ENCODE measurements at places on chromosomes 3 and 15. TPM values are rescaled to one million over a fixed set of nuclear protein-coding genes. Genes with fewer than 3 reads are reported as not detected.
A peak's percentile ranks its signal among the peaks of the same experiment; 100 is the strongest.

Gene MST1R
- 0.84 TPM for total RNA-seq

Gene RMDN3
- total RNA-seq = 30.7 TPM

DNA sequence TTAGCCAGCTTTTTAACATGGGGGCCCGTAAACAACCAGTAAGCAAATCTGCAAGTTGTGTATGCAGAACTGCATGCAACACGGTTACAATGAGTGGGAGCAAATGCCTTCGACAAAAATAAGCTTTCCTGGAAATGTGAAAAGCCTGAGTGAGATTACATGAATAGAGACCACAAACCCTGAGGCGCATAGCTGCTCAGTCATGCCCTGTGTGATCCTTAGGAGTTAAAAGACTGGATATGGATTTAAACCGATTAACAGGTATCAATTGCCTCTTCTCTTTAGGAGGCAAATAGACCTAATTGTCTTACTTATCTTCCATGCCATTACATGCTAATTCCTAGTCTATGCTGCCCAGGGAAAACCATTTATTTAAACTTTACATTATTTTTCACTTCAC is 810.3 kb downstream of the ROBO1 start:
- no peak overlapping the region for H3K4me3 ChIP-seq
- H3K27me3 ChIP-seq = no peaks in the 10 kb centered on the region
- no peaks in the 10 kb centered on the region for H3K36me3 ChIP-seq
- no peaks in the 10 kb centered on the region for H3K4me1 ChIP-seq
- no peak for DNase-seq
- no peak overlapping the region for H3K27ac ChIP-seq

Gene SH2D7
- not detected for total RNA-seq

DNA sequence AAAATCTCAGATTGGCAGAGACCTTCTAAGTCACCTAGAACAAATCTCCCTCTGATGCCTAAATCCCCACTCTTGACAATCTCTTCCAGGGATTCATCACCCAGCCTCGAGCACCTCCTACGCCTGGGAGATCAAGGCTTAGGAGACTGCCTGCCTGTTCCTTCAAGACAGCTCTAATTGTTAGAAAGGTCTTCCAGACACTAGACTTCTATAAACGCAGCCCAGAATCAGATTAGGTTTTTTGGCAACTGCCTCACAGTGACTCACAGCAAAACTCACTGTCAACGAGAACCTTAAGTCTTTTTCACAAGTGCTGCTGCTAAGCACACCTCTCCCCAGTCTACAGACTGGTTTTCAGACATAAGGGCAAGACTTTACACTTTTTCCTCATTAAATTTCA is 23.1 kb downstream of the SRGAP3 start:
- no peak overlapping the region for H3K4me3 ChIP-seq
- no peak for DNase-seq
- peaks cover 4% of the 10 kb centered on the region for H3K27me3 ChIP-seq
- H3K36me3 ChIP-seq = no peaks in the 10 kb centered on the region
- H3K27ac ChIP-seq = no peak overlapping the region
- peaks cover 31% of the 10 kb centered on the region for H3K4me1 ChIP-seq

Gene DCLK3
- not detected for total RNA-seq

GRCh38 chr15:77180270-77180669 is 109.4 kb upstream of the TSPAN3 start:
- H3K4me3 ChIP-seq = peak overlapping the region; percentile 23
- H3K27ac ChIP-seq = peak overlapping the region; percentile 26
- peaks cover 3% of the 10 kb centered on the region for H3K36me3 ChIP-seq
- H3K27me3 ChIP-seq = no peaks in the 10 kb centered on the region

- H3K36me3 ChIP-seq = no peaks in the 10 kb centered on the region
- H3K4me1 ChIP-seq = no peaks in the 10 kb centered on the region
- no peak for DNase-seq
- H3K27ac ChIP-seq = no peak overlapping the region
- no peak overlapping the region for H3K4me3 ChIP-seq
Observed at GRCh38 chr3:64143409-64144130, 81.7 kb downstream of the PRICKLE2 start.

DNA sequence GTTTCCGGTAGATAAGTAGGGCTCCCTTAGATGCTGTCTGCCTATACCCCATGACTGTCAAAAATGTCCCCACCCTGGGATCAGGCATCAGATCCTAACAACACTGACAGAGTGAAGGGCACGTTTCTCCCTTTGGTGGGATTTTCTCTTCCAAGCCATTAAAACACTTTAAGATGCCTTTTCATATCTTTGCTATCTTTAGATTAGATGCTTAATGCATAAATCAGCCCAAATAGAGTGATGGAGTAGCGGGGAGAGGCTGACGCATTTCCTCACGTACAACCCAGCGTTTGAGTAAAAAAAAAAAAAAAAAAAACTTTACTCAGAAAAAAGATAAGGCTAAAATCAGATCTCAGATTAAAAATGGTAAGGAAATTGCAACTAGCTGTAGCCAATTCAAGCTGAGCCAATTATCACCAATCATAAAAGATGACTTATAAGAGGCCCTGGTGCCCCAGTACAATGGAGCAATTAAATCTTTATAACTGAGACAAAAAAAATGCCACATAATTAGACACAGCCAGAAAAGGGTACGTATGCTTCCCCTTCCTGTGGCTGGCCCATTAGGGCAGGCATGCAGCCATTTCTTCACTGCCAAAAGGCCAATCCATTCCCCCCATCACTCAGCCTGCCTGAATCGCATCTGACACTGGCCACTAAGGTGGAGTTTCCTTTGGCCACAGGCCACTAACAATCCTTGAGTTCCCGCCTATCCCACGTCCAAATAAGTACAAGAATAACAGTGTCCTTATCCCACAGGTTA is 45.0 kb downstream of the RFTN1 start:
- peaks cover 60% of the 10 kb centered on the region for H3K36me3 ChIP-seq
- H3K27me3 ChIP-seq = no peaks in the 10 kb centered on the region
- H3K4me3 ChIP-seq = peak overlapping the region; percentile 76
- no peak for DNase-seq
- peaks cover 62% of the 10 kb centered on the region for H3K4me1 ChIP-seq

Gene ARL13B
- 17.9 TPM for total RNA-seq

GRCh38 chr15:60396100-60396499 is 1.7 kb downstream of the ANXA2 start:
- H3K36me3 ChIP-seq = peaks cover 8% of the 10 kb centered on the region
- peaks cover 55% of the 10 kb centered on the region for H3K4me1 ChIP-seq
- peak overlapping the region; percentile 86 for H3K4me3 ChIP-seq
- DNase-seq = no peak
- no peak overlapping the region for H3K27ac ChIP-seq

DNA sequence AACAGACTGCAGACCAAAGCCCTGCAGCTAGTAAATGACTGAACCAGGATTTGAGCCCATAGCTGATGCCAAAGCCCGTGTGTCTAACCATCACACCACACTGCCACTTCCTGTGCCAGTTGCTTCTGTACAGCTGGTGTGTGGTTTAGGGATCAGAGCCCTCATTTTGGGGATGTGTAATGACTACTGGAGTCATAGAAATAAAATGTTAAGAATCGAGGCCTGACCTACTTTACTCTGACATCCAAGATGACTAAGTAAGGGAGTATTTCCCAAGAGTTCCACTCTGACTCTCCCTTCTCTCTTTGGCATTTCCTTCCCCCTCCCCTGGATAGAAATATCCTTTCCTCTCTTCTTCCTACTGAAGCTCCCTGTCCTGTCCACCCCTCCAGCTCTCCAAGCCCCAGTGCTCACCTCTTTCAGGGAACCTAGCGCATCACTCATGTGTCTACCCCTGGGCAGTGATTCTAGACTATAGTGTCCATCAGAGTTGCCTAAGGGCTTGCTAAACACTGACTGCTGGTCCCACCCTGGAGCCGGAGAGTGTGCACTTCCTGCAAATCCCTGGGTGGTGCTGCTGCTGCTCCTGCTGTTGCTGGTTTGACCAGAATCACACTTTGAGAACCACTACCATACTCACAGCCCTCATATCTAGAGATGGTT is 53.8 kb downstream of the MGLL start:
- no peaks in the 10 kb centered on the region for H3K27me3 ChIP-seq
- H3K4me1 ChIP-seq = no peaks in the 10 kb centered on the region

DNA sequence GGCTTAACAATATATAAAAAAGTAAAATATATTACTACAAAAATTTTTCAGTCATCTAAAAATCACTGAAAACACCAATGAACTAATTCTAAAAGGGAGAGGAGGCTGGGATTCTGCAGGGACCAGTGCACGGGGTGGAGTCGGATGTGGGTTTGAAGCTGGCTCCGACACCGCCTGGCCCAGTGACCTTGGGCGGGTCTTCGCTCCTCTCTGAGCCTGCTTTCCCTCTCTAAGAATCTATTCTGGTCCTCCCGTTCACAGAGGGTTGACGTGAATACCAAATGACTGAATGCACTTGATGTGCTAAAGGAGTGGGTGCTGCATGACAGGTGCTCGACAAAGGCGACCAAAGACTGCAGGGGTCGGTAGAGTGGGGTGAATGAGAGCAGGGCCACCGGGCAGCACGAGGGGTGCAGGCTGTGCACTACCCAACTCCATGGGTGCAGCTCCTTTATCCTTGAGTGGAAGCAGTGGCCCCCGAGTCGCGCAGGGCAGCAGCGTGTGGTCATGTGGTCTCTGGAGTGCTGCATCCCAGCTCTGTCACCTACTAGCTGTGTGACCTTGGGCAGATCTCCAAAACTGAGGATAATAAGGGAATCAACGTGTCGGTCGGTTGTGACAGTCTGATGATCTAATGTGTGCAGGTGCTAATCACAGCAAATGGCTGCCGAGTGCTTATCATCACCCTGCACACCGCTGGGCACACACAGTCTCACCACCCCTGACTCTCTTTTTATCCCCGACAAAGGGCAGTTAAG is 8.6 kb upstream of the IQSEC1 start:
- no peak overlapping the region for H3K27ac ChIP-seq
- H3K36me3 ChIP-seq = no peaks in the 10 kb centered on the region
- H3K4me3 ChIP-seq = no peak overlapping the region
- H3K27me3 ChIP-seq = no peaks in the 10 kb centered on the region
- peaks cover 7% of the 10 kb centered on the region for H3K4me1 ChIP-seq
- no peak for DNase-seq

DNA sequence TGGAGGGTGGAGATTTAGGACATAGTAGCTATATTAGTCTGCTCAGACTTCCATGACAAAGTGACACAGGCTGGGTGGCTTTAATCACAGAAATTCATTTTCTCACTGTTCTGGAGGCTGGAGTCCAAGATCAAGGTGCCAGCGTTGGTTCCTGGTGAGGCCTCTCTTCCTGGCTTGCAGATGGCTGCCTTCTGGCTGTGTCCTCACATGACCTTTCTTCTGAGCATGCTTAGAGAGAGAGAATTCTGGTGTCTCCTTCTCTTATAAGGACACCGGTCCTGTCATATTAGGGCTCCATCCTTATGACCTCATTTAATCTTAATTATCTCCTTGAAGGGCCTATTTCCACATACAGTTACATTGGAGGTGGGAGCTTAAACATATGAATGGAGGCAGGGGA is 14.9 kb upstream of the SHC4 start:
- no peak overlapping the region for H3K4me3 ChIP-seq
- no peak for DNase-seq

- H3K36me3 ChIP-seq = no peaks in the 10 kb centered on the region
- peak overlapping the region; percentile 91 for H3K27ac ChIP-seq
- DNase-seq = no peak
Observed at GRCh38 chr3:46948830-46949671, 27.5 kb downstream of the CCDC12 start.

Gene NOX5
- total RNA-seq = not detected

- no peak overlapping the region for H3K27ac ChIP-seq
- DNase-seq = no peak
- H3K36me3 ChIP-seq = no peaks in the 10 kb centered on the region
- H3K4me3 ChIP-seq = no peak overlapping the region
- H3K4me1 ChIP-seq = no peaks in the 10 kb centered on the region
Observed at GRCh38 chr15:68623301-68623892, 44.6 kb downstream of the CORO2B start.

DNA sequence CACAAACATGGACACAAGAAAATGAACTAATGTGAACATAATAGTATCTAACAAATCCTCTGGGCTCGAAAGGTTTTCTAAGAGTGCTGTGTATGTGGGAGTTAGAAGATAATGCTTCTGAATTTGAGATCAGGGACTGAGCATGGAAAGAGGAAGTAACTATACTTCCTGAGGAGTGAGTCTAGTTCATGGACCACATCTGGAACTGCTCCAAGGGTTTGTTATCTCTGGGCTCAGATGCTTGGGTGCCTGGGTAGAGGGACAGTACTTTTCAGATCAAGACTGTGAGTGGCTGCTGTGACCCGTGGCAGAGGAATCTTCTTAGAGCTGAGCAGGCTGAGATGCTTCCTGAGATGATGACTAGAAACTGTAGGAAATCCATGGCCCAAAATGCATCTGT is 28.5 kb downstream of the TBC1D23 start:
- no peaks in the 10 kb centered on the region for H3K36me3 ChIP-seq
- no peaks in the 10 kb centered on the region for H3K27me3 ChIP-seq
- H3K4me3 ChIP-seq = no peak overlapping the region
- no peaks in the 10 kb centered on the region for H3K4me1 ChIP-seq
- no peak for DNase-seq

Gene STRIT1
- total RNA-seq = not detected

- peaks cover 18% of the 10 kb centered on the region for H3K4me1 ChIP-seq
- H3K27ac ChIP-seq = no peak overlapping the region
- no peaks in the 10 kb centered on the region for H3K27me3 ChIP-seq
Observed at GRCh38 chr3:161035711-161036110, 69.4 kb downstream of the B3GALNT1 start.

GRCh38 chr15:85745525-85746150 is 49.1 kb downstream of the KLHL25 start:
- no peak overlapping the region for H3K4me3 ChIP-seq
- no peaks in the 10 kb centered on the region for H3K27me3 ChIP-seq
- DNase-seq = no peak
- H3K4me1 ChIP-seq = peaks cover 4% of the 10 kb centered on the region
- no peak overlapping the region for H3K27ac ChIP-seq
- peaks cover 18% of the 10 kb centered on the region for H3K36me3 ChIP-seq

Gene PPM1L
- 6.4 TPM for total RNA-seq

DNA sequence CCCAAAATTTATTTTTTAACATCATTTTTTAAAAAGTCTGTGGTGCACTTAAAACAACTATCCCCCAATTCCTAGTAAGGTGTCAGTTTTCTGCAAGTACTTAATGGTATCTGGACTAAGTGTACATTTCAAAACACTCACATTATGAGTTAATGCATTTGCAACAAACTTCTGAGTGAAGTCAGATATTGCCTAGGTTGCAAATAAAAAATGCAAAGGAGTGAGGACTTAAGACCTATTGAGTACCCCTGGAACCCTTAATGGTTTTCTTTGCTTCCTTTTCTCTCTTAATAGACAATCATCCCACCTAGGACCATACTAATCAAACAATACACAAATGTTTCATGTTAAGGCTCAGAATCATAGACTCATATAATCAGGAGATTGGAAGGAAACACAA is 1.8 kb upstream of the P2RY1 start:
- H3K36me3 ChIP-seq = no peaks in the 10 kb centered on the region
- H3K27me3 ChIP-seq = peaks cover 40% of the 10 kb centered on the region
- no peak overlapping the region for H3K4me3 ChIP-seq
- peaks cover 14% of the 10 kb centered on the region for H3K4me1 ChIP-seq

- H3K36me3 ChIP-seq = no peaks in the 10 kb centered on the region
- H3K27ac ChIP-seq = no peak overlapping the region
- no peak for DNase-seq
- no peak overlapping the region for H3K4me3 ChIP-seq
- H3K4me1 ChIP-seq = no peaks in the 10 kb centered on the region
Observed at GRCh38 chr3:123640740-123641462, 56.0 kb upstream of the HACD2 start.

Data from activated T-cell treated with anti-CD3 and anti-CD28 coated beads, Interleukin-2, amount 50 U/mL, for 72 hours (primary cell).